NCI-H187 (cell line): ENCODE measurements at places on chromosomes 4 and X.

GRCh38 chr4:74632634-74633033 lies 161.7 kb downstream of the BTC start:
- DNase-seq = no peak

- no peak for DNase-seq
Observed at GRCh38 chr4:3217266-3217665, 31.7 kb upstream of the MSANTD1 start.

DNA sequence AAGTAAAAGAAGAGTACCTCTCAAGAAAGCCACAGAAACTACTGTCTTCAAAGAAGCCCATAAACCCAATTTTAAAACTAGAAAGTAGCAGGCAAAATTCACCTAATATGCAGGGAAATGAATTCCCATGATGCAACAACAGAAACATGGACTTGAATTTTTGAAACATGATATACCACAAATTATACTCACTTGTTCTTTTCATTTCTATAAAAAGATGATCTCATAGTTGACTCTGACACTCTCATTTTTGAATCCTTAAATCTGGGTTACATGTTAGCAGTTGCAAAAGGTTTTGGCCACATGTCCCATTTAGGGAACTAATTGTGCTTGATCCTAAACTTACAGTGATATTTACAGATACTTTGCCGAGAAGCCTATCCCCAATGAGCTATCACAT lies 1130.8 kb downstream of the FAT4 start:
- no peak for DNase-seq

GRCh38 chr4:165537028-165537648 lies 158.3 kb downstream of the CPE start:
- DNase-seq = no peak

DNA sequence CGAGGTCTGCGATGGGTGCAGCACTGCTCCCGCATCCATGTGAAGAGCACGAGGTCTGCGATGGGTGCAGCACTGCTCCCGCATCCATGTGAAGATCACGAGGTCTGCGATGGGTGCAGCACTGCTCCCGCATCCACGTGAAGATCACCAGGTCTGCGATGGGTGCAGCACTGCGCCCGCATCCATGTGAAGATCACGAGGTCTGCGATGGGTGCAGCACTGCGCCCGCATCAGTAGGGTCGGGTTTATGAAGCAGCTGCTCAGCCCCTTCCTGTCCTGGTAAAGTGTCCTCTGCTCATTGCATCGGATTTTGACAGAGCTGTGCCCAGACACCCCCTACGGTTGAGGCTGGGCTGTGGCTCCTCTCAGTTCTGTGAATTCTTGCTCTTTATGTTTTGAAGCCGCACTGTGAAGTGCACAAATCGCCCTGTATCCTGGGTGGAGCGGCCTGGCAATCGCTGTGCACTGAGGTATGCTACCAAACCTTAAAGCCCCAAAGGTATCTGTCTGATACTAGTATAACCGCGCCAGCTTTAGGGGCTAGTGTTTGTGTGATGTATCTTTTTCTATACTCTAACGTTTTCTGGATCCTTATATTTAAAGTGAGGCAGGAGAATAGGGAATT lies 98.7 kb downstream of the CPZ start:
- DNase-seq = no peak

DNA sequence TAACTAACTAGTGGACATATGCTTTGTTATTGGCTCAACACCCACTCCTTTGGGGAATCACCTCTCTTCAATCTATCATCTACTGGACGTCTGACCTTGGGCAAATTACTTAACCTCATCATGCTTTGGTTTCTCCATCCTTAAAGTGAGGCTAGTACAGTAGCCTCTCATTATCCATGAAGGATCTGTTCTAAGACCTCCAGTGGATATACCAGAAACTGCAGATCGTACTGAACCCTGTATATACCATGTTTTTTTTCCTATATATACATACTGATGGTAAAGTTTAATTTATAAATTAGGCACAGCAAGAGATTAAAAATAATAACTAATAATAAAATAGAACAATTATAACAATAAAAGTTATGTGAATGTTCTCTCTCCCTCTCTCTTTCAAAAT lies 56.2 kb downstream of the HMGB3 start:
- DNase-seq = no peak

- no peak for DNase-seq
Observed at GRCh38 chrX:53125506-53125905, 31.6 kb downstream of the KANTR start.

DNA sequence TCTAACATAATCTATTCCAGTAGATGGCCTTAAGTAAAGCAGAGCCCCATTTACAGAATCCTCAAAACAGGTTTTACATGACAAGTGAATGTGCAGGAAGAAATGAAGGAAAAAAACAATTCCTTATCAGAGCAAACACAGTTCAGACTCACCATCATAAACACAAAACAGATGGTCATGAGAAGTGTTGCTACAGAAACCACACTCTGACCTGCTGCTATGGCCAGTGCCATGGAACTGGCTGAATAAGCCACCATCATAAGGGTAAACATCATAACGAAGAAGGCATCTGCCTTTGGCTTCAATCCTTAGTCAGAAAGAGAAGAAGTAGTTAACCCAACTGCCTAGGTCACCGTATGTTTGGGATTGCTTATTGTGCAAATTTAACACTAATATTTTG lies 61.1 kb downstream of the ABCG2 start:
- DNase-seq = no peak

- no peak for DNase-seq
Observed at GRCh38 chr4:5024673-5025072, 5.4 kb upstream of the CYTL1 start.

DNA sequence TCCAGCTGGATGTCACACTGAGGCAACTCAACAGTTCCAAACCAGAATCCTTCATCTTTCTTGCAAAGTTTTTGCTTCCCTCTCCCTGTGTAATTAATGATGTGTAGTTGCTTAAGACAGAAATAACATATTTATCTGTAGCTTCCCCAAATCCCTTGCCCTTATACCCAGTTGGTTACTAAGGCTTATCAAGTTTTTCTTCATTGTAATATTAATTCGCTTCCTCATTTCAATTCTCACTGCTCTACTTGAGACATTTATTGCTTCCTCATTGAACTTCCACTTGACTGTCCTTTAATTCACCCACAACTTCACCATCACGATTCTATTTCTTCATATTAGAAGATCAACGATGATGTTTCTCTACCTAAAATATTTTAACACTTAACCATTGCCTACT lies 386.6 kb upstream of the CPEB2 start:
- no peak for DNase-seq

DNA sequence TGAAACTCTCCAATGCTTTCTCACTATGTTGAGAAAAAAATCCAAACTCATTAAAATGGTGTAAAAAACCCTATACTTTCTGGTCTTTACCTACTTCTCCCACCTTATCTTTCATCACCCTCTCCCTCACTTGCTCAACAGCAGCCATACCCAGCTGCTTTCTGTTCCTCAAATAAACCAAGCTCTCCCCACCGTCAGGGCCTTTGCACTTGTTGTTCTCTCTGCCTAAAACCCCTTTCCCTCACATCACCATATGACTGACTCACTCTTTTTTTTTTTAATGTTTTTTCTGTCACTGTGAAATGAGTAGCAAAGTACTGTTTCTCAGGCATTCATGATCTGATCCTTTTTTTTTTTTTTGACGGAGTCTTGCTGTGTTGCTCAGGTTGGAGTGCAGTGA lies 122.3 kb upstream of the TMEM164 start:
- DNase-seq = no peak

DNA sequence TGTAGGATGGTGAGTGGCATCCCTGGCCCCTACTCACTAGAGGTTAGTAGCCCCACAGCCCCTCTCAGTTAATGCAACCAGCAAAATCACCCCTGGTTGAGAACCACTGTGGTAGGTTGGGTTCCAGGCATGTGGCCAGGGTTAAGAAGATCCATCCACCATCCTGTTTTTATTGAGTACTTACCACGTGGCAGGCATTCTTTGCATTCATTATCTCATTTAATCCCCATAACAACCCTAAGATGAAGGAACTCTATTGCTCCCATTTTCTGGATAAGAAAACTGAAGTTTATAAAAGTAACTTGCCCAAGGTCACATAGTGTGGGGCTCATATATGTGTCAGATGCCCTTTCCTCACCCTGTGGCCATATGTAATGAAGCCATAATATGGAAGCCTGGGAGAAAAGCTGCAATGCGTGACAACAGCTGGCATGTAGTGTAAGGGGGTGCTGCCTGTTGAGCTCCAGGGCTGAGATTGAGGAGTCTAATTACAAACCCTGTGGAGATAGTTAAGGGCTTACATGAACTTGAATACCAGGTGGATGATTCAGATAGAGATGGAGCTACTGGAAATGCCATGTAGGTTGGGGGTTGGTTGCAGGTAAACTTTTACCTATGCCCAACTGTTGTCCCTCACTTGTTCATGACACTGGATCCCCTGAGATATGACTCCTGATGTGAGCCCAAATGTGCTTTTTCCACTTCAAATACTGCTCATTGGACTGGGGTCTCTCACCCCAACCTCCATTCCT lies 100.2 kb upstream of the PGRMC2 start:
- no peak for DNase-seq

DNA sequence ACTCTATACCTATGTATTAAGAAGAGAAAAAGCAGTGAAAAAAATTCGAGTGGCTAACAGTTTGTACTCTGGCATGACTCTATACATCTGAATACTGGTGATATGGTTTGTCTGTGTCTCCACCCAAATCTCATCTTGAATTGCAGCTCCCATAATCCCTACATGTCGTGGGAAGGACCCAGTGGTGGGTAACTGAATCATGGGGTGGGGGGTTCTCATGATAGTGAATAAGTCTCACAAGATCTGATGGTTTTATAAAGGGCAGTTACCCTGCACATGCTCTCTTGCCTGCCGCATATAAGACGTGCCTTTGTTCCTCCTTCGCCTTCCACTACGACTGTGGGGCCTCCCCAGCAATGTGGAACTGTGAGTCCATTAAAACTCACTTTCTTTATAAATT lies 70.4 kb downstream of the LRBA start:
- DNase-seq = no peak

GRCh38 chrX:13387666-13388494 lies 68.0 kb upstream of the ATXN3L start:
- no peak for DNase-seq

- DNase-seq = no peak
Observed at GRCh38 chr4:73410916-73411730, 7.0 kb downstream of the ALB start.

- DNase-seq = no peak
Observed at GRCh38 chrX:68897118-68897945, 68.5 kb downstream of the EFNB1 start.

GRCh38 chr4:97942951-97943350 lies 200.3 kb downstream of the STPG2 start:
- DNase-seq = no peak

DNA sequence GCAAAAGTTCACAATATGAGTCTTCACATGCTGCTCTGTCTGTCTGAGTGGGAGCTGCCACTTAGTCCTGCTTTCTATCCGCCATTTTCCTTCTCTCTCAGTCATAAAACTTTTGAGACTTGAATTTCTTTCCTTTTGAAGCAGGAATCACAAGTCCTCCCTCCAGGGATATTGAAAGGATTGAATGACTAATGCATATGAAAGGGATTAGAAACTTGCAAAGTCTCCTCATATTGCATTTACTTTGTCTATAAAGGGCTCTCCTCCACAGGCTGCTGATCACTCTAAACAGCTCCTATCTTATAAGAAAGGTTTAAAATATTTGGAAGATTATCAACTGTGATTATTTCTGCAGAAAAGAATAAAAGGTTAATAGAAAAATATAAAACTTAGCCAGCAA lies 879.1 kb downstream of the ARAP2 start:
- no peak for DNase-seq

- DNase-seq = no peak
Observed at GRCh38 chrX:87900320-87900908, 382.8 kb downstream of the KLHL4 start.

DNA sequence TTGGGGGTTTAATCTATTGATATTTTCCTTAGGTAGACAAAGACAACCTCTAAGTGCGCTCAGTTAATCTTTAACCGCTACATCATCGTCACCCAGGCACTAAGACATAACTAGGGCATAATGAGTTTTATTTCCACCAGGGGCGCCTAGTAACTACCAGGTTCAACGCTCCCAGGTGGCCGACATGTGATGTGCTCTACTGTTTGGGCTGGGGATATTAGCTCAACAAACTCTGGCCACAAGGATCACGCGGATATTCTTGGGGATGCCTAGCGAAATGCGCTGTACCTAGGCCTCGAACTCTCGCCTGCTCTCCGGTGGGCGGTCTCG lies 915 bp upstream of the RAB33B start:
- DNase-seq = no peak

DNA sequence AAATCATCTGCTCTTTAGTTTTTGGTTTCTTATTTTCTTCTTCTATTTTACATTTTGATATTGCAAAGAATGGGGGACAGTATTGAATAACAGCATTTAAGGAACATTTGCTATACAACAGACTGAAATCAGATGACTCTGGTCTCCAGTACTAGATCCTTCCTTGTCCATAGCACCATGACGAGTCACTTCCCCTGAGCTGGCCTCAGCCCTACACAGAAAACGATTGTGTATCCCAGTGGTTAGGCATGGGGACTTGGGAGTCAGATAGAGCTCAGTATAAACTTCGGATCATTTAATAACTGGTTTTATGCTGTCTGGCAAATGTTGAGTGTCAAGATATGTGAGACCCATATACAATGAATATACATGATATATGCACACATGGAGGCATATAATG lies 44.7 kb upstream of the BEX4 start:
- DNase-seq = no peak

GRCh38 chr4:140724760-140725159 lies 31.4 kb downstream of the TBC1D9 start:
- no peak for DNase-seq

DNA sequence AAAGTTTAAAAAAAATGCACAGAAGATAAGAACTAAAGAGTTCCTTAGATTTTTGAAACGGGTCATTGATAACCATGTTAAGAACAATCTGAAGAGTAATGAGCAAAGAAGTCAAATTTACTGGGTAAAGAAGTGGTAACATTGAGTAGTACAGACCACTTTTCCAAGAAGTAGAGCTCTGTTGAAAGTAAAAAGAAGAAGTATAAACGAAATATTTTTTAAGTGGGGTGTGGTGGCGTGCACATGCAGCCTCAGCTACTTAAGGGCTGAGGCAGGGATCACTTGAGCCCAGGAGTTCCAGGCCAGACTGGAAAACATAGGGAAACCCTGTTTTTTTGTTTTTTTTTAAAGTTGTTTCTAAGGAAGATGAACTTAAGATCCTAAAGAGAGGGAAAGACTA lies 68.5 kb downstream of the UBA6 start:
- no peak for DNase-seq

GRCh38 chr4:23388699-23389395 lies 501.0 kb downstream of the PPARGC1A start:
- DNase-seq = no peak

- DNase-seq = no peak
Observed at GRCh38 chr4:56222514-56222913, 164.8 kb downstream of the AASDH start.

- no peak for DNase-seq
Observed at GRCh38 chrX:26262121-26262523, 46.2 kb downstream of the MAGEB5 start.
